ENCODE measurements at places on chromosomes 13 and 19.

- DNase-seq: no peak
These were observed 29.9 kb downstream of the KCTD15 start for GRCh38 chr19:33826521-33826920.

- no peak for DNase-seq
These were observed 282.1 kb downstream of the TDRD3 start for GRCh38 chr13:60679131-60679530.

DNA sequence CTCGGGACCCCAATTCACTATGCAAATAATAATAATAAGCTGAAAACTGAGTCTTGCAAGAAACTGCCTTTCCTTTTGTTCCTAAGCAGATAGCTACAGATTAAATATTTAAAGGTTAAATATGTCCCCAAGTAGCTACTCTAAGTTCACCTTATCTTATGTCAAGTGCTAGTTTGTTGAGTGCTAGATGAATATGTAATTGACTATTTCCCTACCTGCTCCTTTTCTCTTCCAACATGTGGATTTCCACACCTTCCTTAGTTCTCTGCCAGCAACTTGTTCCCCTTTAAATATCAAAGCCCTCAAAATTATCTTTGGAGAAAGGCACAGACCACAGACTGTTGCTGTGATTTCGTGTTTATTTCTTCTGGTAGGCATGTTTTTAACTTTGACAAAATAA lies 709.2 kb upstream of the SLITRK1 start:
- no peak for DNase-seq

- no peak for DNase-seq
These were observed 34.1 kb downstream of the ERCC5 start for GRCh38 chr13:102879793-102880499.

GRCh38 chr13:71866335-71867130 lies 471 bp downstream of the DACH1 start:
- no peak for DNase-seq

- DNase-seq: no peak
These were observed 17.7 kb upstream of the PTPRS start for GRCh38 chr19:5358173-5358800.

DNA sequence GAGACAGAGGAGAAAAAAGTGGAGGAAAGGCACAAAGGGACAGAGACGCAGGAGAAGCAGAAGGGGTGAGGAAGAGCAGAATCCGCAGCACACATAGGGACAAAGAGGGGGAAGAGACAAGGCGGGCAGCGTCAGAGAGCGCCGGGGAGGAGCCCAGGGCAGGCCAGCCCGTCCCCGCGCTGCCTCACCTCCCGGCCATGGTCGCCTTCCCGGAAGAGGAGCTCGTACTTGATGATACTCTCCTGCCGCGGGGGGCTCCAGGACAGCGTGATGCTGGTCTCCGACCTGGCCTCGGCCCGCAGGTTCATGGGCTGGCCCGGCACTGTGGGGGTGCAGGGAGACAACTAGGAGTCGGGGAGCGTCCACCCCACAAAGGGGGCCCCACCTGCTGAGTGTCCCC lies 100.6 kb downstream of the PTPRS start:
- DNase-seq: no peak

DNA sequence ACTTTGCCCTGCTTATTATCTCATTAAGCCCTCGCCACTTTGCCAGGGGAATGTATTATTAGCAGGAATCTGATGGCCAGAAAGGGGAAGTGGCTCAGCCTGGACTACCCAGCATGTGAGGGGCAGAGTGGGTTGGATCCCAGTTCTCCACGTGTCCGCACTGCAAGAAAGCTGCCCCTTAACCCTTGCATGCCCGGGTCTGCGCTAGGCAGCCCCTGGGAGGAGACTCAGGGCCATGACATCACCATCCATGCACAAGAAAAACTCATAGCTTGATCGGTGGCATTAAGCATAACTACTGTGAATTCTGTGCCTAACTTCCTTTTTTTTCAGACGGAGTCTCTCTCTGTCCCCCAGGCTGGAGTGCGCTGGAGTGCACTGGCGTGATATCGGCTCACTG lies 8.9 kb downstream of the CACNG8 start:
- DNase-seq: no peak

- no peak for DNase-seq
These were observed 4.7 kb downstream of the LSM4 start for GRCh38 chr19:18317961-18318800.

- no peak for DNase-seq
These were observed 108.0 kb downstream of the DNAJC3 start for GRCh38 chr13:95784900-95785290.

GRCh38 chr13:59562924-59563323 lies 600.8 kb downstream of the DIAPH3 start:
- DNase-seq: no peak

- DNase-seq: no peak
These were observed 597.5 kb upstream of the MIR17HG start for GRCh38 chr13:90750021-90750420.

- DNase-seq: no peak
These were observed 93.4 kb downstream of the FLT1 start for GRCh38 chr13:28401303-28402056.

DNA sequence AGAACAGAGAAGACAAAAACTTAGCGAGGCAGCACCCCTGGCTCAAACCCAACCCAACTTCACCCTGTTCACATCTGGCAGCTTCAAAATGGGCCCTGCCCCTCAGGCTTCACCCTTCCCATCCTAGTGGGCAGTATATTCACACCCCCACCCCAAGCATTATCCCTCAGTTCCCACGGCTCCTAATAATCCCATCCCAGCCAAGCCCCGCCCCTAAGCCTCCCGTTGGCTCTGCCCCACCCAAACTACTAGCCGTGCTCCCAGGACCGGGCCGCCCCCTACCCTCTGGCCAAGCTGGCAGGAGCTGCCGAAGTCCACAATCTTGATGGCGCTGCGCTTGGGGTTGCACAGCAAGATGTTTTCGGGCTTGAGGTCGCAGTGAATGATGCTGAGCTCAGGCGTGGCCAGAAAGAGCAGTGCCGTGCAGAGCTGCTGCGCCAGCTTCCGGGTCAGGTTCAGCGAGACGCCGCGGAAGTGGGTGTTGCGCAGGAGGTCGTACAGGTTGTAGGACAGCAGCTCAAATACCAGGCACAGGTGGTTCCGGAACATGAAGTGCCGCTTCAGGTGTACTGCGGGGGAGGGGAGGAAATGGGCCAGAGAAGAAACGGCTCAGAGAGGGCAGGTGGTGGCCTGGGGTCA lies 5.8 kb downstream of the DYRK1B start:
- no peak for DNase-seq

DNA sequence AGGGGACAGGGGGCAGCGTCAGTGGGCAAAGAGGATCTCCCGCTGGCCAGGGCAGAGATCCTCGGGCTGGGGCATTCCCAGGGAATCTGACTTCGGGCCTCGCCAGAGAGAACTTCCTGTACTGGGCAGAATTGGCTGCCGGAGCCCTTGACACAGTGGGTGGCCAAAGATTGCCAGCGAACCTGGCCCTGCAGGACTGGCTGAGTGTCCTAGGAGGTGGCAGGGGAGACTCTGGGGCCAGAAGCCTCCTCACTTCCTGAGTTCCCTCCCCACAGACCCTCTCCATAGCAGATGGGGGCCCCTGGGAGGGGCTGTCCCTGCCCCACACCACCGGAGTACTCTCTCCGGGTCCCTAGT lies 19.3 kb downstream of the DPP9 start:
- no peak for DNase-seq

DNA sequence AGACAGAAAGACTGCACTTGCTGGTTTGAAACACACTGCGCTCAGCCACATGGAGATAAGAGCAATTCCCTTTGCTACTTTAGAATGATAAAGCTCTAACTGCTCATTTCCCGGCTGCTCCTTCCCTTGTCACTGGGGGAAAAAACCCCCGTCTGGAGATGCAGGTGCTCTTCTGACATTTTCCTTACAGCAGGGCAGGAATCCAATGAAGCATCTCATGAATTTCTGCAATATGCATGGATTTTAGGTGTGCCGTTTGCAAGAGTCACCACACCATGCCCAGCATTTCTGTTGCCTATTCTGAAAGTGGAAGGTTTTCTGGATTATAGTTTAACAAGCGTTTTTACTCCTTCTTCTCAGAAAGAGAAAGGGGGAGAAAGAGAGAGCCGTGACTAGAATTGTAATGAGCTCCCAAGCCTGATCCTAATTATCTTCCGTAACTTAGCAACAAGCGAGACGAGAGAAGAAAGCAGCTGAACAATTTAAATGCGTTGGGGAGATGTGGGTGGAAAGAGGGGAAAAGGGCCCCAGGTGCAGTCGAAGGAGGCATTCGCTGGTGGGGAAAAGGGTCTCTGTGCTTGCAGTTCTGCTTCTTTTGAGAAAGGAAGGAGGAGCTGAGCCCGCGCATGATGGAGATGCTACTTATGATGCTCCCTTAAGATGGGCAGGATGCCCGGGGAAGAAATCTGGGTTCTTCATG lies 76.6 kb upstream of the SPATA13 start:
- no peak for DNase-seq

- no peak for DNase-seq
These were observed 1137.1 kb upstream of the ATXN8OS start for GRCh38 chr13:68970532-68970931.

DNA sequence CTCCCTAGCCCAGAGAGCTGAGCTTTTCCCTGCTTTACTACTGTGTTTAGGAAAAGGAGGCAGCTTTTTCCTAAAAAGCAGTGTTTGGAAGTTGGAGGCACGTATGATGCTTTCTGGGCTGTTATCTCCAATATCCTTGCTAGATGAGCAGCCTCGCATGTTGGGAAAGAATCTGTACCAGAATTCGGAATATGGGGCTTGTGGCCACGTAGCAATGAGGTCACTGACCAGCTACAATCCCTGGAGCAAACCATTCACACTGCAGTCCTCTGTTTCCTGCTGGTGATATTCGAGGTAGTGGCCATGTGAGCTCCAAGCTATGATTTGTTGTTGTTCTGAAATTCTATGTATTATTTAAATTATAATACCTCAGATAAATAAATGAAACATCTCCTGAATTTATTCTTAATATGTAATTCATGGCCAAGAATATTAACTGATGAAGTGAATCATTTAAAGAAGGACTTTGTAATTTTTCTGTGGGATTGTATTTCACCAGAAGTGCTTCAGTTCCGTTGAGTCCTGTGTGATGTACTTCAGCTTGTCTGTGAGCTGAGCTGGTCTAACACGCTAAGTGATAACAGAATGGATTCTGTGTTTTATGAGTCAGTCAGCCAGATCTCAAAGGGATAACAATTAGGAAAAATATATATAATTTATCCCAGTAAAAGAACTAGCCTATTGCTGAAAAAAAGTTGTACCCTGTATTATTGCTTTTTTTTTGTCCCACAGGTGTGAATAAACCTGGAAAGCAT lies 319.5 kb downstream of the SHISA2 start:
- DNase-seq: no peak

DNA sequence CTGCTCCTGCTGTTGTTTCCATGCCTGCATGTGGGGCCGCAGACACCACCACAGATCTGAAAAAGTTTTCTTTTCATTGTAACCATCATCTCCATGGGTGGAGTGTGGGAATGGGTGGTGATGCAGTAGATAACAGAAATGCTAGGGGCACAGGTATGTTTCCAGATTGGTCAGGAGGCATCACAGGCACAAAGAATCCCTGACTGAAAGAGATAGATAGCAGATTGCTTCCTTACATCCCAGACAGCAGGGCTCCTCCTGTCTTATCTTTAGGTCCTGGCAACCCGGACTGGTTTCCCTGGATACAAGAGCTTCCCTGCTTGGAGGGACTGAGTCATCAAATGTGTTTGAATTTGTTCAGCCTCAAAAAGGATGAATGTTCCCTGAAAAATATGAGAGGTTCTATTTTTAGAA lies 1937.6 kb downstream of the PCDH9 start:
- DNase-seq: no peak

DNA sequence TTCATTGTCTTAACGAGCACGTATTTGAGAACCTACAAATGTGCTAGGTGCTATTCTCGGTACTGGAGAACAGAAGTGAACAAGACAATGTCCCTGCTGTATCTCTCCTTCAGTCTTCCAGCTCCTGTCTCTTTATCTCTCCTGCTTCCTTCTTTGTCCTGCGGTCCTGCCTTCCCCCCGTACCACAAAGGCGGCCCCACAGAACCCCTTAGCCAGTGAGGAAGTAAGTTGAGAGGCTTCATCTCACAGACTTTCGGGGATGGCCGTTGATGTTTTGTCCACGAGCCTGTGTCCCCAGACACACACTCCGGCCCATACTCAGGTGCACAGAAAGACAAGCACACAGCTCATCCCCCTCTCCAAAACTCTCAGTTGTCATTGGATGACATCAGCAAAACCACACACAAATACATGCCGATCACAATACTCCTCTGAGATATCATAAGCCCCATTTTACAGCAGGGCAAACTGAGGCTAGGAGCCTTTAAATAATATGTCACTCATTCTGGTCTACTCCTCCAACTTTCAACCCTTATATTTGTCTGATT lies 507 bp upstream of the SWSAP1 start:
- DNase-seq: no peak

GRCh38 chr19:10416083-10416379 lies 4.3 kb upstream of the PDE4A start:
- no peak for DNase-seq
